Putamen (tissue), 1 donor: ENCODE measurements at places on chromosomes 7 and 10.

DNA sequence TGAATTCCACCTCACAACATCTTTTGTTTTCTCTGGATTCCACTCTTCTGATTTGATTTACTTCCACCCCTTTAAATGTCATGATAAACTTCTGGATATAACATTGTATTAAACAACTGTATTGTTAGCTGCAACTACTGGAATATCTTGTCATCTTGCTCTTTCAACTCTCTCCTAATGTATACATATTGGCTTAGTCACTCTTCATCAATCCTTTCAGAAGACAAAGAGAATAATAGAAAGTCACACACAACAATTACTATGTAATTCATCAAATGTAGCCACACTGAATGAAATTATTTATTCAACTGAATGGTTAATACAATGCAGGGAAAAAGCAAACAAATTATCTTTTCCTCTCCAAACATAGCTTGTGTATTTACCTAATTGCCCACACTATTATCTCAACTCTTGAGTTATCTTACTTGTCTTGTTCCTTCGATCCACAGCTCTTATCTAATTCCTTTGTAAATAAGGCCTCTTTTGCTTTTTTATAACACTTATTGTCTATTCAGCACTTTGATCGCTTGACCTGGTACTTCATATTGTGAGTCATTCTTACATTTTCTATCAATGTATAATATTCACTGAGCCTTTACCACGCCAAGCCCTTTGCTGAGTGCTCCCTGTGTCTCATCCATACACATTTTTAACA is 16.7 kb downstream of the SEMA3A start:
- DNase-seq, result no peak

DNA sequence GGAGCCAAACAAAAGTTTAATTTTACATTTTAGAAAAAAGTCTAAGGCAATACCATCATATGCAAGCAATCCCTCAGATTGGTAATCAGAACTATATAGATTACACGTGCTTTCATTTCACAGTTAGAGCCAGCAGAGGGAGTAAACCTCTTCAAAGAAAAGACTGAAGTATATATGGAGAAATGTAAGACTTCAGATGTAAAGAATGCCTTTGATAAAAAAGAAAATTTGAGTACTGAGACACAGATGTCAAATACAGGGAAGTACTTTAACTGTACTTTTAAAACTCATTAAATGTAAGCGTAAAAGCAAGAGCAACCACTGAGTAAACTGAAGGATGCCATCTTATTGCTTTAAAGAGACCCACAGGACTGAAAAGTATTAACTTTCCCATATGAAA is 101.4 kb upstream of the FAM133B start:
- peak; percentile 48 for DNase-seq

- DNase-seq, result no peak
Measured at GRCh38 chr10:112531421-112531820, 84.4 kb downstream of the VTI1A start.

- DNase-seq, result no peak
Measured at GRCh38 chr7:132381742-132382472, 194.4 kb downstream of the PLXNA4 start.

DNA sequence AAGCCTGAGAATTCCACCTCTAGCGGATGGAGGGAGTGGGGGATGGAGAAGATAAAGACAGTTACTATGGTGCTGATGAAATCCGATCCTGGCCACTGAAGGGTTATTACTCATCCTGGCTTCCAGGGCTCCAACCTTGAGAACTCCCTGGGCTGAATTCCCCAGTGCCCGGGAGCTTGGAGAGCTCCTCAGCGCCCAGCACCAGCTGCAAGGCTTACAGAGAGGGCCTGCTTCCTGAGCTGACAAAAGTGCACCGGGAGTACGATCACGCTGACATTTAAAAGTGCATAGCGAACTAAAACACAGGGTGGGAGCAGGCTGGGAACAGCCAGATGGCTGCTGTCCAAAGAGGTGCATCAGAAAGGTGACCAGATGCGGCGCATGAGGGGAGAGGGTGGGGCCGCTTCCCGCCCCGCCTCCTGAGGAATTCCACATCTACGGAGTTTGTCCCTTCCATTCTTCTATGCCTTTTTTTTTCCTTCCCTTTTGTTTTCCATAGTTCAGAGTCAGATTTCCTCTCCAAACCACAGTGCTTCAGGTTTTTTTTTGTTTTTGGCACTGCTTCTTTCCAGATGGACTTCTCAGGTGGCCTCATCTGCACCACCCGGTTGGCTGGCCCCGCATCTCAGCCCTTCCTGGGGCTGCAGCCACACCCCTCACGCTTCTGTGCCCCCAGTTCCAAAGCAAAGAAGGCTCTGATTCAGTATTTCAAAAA is 62.4 kb upstream of the MKRN1 start:
- no peak for DNase-seq

- no peak for DNase-seq
Measured at GRCh38 chr10:83625831-83626360, 513.4 kb upstream of the GHITM start.

GRCh38 chr7:20320322-20320721 is 10.4 kb upstream of the ITGB8 start:
- no peak for DNase-seq

GRCh38 chr7:25026156-25026555 is 46.2 kb upstream of the OSBPL3 start:
- DNase-seq, result no peak

DNA sequence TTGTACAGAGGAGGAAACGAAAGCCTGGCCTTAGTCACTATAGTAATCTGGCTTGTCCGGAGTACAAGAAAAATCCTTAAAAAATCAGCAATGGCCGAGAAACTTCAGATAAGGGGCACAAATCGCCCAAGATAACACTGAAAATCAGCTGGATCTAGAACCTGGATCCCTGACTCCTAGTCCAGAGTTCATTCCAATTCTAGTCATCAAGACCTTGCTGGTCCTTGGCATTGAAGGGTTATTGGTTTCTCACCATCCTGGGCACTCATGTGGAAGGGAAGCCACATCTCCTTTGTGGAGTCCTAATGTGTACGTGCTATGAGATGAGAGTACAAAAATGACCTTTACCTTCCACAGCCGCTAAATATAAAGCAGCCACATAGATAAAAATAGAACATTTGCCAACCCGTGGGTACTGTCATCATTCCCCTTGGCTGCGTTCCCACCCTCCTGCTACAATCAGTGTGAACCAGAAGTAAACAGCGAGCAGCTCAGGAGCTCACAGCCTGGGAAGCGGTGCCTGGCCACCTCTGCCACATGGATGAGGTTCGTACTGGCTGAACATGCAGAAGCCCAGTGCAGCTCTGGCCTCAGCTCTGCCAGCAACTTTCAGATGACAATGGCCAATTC is 116.0 kb upstream of the PDLIM1 start:
- DNase-seq, result no peak

GRCh38 chr7:30224511-30225062 is 59.8 kb upstream of the ZNRF2 start:
- DNase-seq, result no peak

DNA sequence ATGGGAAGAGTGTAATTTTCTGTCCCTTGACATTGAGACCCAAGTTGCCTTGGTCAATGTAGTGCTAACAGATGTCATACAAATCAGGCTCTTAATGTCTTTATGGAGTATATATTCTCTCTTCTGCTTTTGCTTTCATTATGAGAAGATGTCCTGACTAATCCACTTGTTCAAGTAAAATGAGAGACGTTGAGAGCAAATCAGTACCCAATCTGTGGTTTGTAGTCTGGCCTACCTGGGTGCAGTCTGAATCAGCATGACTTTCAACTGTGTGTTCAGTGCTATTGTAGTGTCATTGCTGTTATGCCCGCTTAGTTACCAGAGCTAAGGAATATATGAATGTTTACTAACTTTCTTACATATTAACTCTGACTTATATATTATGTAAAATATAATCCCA is 612.4 kb downstream of the ANKRD7 start:
- no peak for DNase-seq

GRCh38 chr10:88899886-88900285 is 19.8 kb downstream of the STAMBPL1 start:
- DNase-seq, result no peak

DNA sequence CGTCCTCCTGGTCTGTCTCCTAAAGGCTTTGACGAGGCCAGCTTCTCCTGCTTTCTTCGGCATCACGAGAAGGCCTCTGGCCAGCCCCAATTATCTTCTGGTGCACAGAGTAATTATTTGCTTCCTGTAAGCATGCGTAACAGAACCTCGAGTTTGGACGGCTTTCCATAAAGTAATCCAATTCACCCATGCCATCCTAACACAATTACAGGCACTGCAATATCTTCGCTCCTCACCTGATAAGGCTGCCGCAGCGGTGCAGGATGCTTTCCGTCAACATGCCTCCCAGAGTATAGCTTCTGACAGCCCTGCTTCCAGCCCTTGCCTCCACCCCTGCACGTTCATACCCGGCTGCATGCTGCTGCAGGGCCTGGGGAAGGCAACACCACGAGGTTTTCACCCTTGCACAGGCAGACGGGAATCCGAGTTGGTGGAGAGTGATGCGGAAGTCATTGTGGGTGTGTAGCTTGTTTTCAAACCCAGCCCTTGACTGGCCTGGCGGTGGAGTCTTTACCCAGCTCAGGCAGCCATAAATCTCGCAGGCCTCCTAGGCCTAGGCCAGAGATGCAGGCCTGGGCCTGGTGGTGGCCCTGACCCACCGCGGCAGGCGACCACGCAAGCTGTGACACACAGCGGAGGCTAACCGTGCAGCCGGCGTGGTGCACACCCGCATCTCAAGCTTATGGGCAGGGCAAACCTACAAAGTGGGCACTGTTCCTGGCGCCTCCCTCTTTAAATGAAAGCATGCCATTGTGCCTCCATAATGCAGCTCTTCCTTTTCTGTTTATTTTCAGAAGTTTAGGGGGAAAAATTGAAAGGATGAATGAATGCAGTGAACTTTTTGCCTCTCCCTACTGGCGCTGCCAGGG is 12.7 kb downstream of the EBF3 start:
- no peak for DNase-seq

GRCh38 chr10:81594991-81595390 is 280.0 kb upstream of the NRG3 start:
- DNase-seq, result no peak

GRCh38 chr7:112202816-112203215 is 3.4 kb downstream of the DOCK4 start:
- DNase-seq, result no peak

GRCh38 chr7:47887016-47887640 is 61.1 kb downstream of the PKD1L1 start:
- DNase-seq, result no peak

DNA sequence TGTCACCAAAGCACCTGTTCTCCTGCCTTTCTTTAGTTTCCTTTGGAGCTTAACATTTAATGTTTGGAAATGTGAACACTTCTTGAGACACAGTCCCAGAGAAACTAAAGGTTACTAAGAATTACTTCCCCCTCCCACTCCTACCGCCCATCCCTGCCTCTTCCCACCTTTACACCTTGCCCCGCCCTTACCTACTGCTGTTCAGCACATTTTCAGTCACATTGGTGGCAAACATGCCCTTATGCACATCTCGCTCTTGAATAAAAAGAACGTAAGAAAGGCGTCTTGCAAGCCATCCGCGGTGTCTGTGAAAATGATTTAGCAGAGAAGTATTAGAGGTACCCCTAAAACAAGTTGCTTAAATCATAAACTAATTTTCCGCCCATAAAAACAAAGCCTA is 8.2 kb downstream of the GPAM start:
- DNase-seq, result no peak

DNA sequence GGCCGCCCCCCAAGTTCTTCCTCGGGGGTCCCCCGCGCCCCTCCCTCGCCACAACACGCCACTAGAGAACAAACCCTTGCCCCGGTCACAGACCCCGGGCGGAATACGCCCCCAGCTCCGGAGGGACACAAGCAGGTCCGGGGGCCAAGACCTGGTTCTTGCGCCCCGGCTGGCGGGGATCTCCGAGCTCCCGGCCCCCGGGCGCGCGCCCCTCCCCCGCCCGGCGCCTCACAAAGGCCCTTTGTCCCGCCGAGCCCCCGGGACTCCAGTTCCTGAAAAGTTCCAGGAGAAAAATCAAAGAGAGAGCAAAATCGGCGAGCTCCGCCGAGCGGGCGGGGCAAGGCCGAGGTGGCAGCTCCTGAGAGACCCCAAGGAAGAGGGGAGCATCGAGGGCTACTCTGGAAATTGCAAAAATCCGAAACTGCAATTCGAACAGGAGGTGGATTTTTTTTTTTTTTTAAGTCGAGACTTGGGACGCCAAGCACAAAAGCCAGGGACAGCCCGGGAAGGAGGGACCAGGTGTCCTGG is 4.0 kb downstream of the TNRC18 start:
- DNase-seq, result peak; percentile 53

DNA sequence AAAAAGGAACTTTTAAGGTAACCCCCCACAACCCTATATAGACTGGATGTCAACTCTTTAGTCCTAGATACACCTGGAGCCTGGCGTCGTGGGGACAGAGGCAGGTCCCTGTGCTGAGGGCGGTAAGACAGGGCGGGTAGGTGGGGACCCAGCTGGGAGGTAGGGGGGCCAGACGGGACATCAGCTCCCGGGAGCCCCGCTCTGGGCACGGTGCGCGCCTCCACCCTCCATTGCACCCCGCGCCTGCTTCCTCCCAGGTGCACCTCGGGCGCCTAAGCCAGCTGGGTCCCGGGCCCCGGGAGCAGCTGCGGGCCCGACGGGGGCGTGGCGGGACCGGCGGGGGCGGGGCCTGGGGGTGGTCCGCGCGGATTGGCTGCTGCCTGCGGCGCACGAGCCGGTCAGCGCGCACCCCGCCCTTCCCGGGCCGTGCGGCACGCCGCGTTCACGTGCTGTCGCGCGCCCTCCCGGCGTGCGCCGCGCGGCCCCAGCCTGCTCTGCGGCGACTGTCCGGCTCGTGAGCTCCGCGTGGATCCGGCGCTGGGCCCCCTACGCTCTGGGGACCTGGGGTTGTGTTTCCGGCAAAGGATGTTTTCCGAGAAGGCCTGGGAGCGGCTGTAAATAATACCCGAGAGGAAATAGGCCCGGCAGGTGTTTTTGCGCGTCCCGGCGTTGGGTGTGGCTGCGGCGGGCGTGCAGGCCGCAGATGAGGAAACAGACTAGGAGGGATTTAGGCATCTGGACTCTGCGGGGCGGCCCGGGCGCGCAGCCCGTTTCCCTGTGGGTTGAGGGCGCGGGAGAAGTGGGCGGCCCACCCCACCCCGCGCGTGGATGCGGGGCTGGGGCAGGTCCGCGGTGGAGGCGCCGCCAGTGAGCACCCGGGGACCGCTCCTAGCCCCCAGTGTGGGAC is 39.1 kb upstream of the PFKFB3 start:
- peak; percentile 88 for DNase-seq

DNA sequence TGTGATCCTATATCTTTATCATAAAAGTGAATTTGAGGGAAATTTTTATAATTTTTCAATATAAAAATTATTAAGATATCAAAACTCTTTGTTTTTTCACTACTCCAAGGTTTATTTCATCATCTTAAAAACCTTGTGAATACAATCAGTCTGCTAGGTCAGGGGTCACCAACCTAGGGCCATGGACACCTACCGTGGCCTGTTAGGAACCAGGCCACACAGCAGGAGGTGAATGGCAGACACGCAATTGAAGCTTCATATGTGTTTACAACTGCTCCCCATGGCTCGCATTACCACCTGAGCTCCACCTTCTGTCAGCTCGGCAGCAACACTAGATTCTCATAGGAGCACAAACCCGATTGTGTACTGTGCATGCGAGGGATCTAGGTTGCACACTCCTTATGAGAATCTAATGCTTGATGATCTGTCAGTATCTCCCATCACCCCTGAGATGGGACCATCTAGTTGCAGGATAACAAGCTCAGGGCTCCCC is 271.2 kb upstream of the C7orf33 start:
- no peak for DNase-seq

GRCh38 chr10:98131619-98132018 is 2.8 kb upstream of the R3HCC1L start:
- no peak for DNase-seq
